ENCODE measurements at places on chromosomes 4 and X. TPM values are rescaled to one million over a fixed set of nuclear protein-coding genes. Genes with fewer than 3 reads are reported as not detected.
A peak's percentile ranks its signal among the peaks of the same experiment; 100 is the strongest.

DNA sequence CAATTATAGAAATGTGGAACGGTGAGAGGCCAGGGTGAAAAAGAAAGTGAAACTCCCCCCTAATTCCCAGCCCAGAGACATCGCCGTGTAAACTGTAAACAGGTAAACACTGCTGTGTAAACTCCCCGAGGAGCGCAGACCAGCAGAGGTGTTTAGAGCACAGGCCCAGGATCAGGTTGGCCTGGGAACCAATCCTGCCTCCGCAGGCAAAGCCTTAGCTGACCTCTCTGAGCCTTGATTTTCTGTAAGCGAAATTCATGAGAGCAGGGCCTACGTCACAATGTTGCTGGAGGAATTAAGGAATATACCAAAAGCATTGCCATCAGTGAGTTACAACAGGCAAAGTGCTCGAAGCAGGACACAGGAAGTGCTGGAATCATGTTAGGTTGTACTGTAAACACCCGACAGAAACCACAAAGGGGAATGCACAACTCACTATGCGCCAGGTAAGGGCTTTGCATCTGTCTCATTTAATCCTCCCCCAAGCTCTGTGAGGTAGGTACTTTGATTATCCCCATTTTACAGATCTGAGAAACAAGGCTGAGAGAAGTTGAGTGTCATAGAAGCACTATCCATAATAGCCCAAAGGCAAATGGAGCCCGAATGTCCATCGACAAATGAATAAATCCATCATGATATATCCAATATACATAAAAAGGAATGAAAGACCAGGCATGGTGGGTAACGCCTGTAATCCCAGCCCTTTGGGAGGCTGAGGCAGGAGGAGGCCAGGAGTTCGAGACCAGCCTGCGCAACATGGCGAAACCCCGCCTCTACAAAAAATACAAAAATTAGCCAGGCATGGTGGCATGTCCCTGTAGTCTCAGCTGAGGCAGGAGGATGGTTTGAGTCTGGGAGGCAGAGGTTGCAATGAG, 30.7 kb upstream of the KIAA0232 start:
- H3K4me3 ChIP-seq: peak overlapping the region; percentile 73
- DNase-seq: peak; percentile 44
- peaks cover 15% of the 10 kb centered on the region for H3K4me1 ChIP-seq
- H3K36me3 ChIP-seq: no peaks in the 10 kb centered on the region

DNA sequence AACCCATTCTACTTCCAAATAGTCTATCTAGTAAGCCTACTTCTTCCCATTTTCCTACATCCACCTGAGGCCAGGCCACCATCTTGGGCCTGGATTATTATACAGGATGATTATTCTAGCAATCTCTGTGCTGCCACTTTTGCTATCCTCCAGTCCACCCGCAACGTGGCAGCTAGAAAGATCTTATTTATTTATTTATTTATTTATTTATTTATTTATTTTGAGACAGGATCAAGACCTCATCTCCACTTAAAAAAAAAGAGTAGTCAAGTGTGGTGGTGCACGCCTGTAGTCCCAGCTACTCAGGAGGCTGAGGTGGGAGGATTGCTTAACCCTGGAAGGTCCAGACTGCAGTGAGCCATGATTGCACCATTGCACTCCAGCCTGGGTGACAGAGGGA, 15.2 kb upstream of the BCOR start:
- H3K4me1 ChIP-seq: peaks cover 17% of the 10 kb centered on the region
- H3K4me3 ChIP-seq: no peak overlapping the region
- H3K36me3 ChIP-seq: no peaks in the 10 kb centered on the region
- no peaks in the 10 kb centered on the region for H3K27me3 ChIP-seq
- no peak for DNase-seq

GRCh38 chr4:175330236-175330635, 412.1 kb downstream of the ADAM29 start:
- H3K27me3 ChIP-seq: no peaks in the 10 kb centered on the region
- H3K4me1 ChIP-seq: no peaks in the 10 kb centered on the region
- no peak for DNase-seq

DNA sequence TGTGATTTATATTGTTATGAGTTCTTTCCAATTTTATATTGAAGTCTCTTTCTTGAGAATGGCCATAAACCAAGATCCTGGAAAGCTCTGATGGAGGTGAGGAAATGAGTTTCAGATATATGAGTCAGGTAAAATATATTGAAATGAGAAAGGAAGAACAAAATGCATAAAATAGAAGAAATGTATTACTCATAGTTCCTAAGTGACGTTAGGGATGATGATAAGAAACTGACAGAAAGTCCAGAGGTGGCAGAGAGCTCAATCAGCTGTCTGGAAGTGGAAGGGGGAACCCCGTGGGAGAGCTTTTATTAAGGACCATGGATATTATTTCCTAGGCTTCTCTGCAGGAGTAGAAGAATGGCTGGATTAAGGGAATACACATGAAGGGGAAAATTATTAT, 24.6 kb downstream of the UGT2B7 start:
- no peaks in the 10 kb centered on the region for H3K36me3 ChIP-seq
- H3K4me3 ChIP-seq: no peak overlapping the region
- no peaks in the 10 kb centered on the region for H3K4me1 ChIP-seq
- no peaks in the 10 kb centered on the region for H3K27me3 ChIP-seq

DNA sequence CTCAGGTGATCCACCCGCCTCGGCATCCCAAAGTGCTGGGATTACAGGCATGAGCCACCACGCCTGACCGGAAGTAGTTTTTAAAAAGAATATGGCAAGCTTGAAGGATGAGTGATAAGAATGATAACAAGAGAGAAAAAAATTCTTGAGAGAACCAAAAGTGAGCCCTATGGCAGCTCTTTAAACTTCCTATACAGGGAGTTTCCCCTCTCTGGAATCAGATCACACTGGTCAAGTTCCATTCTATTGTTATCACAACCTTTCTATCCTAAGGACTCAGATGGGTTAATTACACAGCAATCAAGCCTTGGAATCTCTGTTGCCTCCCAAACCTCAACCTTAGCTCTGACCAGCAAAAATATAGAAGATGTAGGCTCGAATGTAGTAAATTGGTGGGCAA, 33.8 kb upstream of the ZNF518B start:
- H3K27me3 ChIP-seq: peaks cover 11% of the 10 kb centered on the region
- no peak overlapping the region for H3K27ac ChIP-seq
- no peaks in the 10 kb centered on the region for H3K36me3 ChIP-seq

DNA sequence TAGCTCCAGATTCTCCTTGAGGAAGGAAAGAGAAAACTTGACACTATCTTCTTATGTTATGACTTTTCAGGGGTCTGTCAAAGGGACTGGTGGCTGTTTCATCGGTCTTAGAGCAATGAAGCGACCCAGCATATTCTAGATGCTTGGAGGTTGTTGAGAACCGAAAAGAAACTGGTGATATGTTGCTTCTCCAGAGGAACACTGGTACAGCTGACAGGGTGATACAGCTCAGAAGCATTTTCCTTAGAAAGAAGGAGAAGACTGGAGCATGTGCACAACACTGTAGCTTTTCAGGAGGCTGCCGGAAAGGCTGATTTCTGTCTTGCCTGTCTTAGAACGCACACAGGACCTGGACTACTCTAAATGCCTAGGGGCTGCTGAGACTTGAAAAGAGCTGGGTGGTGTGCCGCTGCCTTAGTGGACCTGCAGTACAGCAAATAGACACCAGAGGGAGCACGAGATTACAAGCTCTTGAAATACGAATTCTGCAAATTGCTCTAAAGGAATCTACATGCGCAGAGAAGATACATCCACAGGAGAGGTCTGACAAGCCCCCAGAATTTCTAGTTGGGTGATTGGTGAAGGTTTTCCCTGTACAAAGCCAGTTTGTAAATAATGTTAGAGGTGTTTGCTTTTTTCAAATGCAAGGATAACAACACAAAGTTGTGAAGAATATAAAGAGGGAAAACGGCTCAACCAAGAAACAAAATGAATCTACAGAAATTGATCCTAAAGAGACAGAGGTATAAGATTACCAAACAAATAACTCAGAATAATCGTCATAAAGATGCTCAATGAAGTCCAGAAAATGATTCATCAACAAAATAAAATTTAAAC, 223.1 kb upstream of the DMD start:
- H3K36me3 ChIP-seq: no peaks in the 10 kb centered on the region
- H3K27ac ChIP-seq: no peak overlapping the region
- DNase-seq: peak; percentile 31
- no peaks in the 10 kb centered on the region for H3K27me3 ChIP-seq
- no peaks in the 10 kb centered on the region for H3K4me1 ChIP-seq
- H3K4me3 ChIP-seq: no peak overlapping the region

DNA sequence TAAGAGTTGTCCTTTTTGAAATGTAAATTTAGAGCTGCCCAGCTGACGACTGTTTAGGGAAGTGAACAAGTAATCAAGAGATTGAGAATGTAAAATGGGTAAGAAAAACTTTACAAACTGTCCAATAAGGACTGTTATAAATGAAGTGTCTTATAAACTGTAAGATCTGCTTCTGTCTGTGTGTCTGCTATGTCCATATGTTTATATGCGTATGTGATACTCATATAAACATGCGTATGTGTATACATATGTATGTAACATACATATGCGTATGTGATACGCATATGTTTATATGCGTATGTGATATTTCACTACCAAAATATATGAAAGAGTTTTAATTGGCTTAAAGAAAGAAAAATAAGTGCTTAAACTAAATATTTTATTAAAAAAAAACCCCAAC, 416.0 kb upstream of the GALNTL6 start:
- no peaks in the 10 kb centered on the region for H3K36me3 ChIP-seq
- DNase-seq: no peak
- H3K4me1 ChIP-seq: no peaks in the 10 kb centered on the region
- no peak overlapping the region for H3K4me3 ChIP-seq
- no peak overlapping the region for H3K27ac ChIP-seq

DNA sequence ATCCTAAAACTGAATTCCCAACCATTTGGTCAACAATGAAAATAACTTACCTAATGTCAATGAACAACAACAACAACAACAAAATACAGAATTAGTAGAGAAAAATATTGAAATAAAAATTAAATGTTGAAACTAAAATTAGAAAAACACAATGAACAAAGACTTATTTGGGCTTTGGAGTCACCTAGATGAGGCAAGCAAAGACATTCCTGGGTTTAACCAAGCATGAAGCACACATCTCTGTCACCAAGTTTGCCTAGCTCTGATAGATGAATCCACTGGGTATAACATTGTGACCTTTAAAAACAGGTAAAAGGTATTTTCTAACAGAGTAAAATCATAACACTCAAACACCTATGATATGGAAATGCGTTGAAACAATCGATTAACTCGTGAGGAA, 13.2 kb upstream of the SYTL5 start:
- DNase-seq: no peak
- H3K4me1 ChIP-seq: peaks cover 2% of the 10 kb centered on the region
- no peaks in the 10 kb centered on the region for H3K27me3 ChIP-seq

DNA sequence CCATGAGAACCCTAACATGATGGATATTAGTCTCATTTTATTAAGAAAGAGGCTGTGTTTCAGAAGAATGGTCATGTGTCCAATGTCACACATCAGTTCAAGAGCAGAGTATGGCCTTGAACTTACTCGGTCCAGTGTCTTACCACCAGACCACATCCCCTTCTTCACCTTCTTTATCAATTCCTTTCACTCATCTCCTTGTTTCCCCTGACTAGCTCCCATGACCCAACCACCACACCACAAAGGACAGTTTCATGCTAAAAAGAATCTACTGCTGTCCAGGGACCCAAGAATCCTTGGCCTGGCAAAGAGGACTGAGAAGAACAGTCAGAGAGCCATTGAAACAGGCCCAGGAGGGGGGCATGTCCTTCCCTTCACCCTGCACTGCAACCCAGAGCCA, 33.6 kb upstream of the MSN start:
- peaks cover 5% of the 10 kb centered on the region for H3K4me1 ChIP-seq
- no peak overlapping the region for H3K27ac ChIP-seq
- peaks cover 2% of the 10 kb centered on the region for H3K36me3 ChIP-seq
- no peak overlapping the region for H3K4me3 ChIP-seq
- DNase-seq: no peak

DNA sequence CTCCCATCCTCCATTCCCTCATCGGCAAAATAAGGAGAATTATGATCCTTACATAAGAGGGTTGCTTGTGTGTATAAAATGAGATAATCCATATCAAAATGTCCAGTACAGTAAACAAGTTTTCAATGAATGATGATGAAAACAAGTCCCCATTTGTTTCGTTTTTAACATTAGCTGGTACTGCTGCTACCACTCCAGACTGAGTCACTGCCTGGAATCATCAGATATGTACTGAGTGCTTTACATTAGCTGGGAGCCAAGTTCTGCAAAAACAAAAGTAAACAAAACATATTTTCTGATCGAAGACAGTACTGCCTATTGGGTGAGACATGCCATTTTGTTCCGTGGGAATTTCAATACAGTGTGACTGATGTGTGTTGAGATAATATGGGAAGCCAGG, 123.2 kb upstream of the IGFBP7 start:
- no peak overlapping the region for H3K4me3 ChIP-seq
- no peaks in the 10 kb centered on the region for H3K27me3 ChIP-seq

GRCh38 chr4:82694046-82694445, 104.5 kb downstream of the SCD5 start:
- H3K36me3 ChIP-seq: no peaks in the 10 kb centered on the region
- H3K27me3 ChIP-seq: peaks cover 4% of the 10 kb centered on the region
- DNase-seq: no peak
- H3K27ac ChIP-seq: no peak overlapping the region
- no peak overlapping the region for H3K4me3 ChIP-seq

DNA sequence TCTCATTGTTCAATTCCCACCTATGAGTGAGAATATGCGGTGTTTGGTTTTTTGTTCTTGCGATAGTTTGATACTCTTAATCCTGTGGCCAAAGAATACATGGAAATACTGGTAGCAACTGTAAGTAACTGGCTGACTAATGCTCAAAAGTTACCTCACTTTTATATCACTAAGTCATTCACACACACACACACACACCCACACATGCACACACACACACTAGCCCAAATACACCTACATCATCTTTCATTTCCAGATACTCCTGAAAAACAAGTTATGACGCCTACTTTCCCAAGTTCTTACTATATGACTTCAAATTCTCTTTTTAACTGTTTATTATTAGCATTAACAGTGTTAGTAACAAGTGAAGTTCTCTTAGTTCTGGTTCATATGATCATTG, 101.3 kb downstream of the DCHS2 start:
- no peak overlapping the region for H3K4me3 ChIP-seq
- no peak for DNase-seq
- H3K4me1 ChIP-seq: no peaks in the 10 kb centered on the region

DNA sequence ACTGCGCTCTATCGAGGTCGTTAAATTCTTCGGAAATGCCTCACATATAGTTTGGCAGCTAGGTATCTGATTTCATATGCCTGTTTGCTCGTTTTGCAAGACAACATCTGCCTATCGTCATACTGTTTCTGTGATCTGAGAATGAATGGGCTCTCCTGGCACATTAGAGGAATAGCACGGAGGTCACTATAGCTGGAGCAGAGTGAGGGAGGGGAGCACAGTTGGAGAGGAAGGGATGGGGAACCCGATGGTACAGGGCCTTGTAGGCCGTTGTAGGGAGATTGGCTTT, 552 bp downstream of the IKBKG start:
- peaks cover 47% of the 10 kb centered on the region for H3K4me1 ChIP-seq
- H3K27ac ChIP-seq: peak overlapping the region; percentile 94
- peaks cover 44% of the 10 kb centered on the region for H3K36me3 ChIP-seq
- no peaks in the 10 kb centered on the region for H3K27me3 ChIP-seq

- H3K4me3 ChIP-seq: no peak overlapping the region
- DNase-seq: no peak
- no peaks in the 10 kb centered on the region for H3K27me3 ChIP-seq
- H3K36me3 ChIP-seq: no peaks in the 10 kb centered on the region
- no peaks in the 10 kb centered on the region for H3K4me1 ChIP-seq
Measured at GRCh38 chr4:97589481-97590196, 553.6 kb downstream of the STPG2 start.

ODAPH gene
- total RNA-seq: not detected

P2RY10 gene
- 48.8 TPM for total RNA-seq

GLRA2 gene
- not detected for total RNA-seq

CASP3 gene
- total RNA-seq: 78.0 TPM

ARHGEF6 gene
- total RNA-seq: 97.8 TPM

PALLD gene
- 1.2 TPM for total RNA-seq

GAB3 gene
- total RNA-seq: 9.9 TPM

BMX gene
- total RNA-seq: not detected

LRIT3 gene
- 0.16 TPM for total RNA-seq
